ENCODE measurements at places on chromosomes 6 and 20. TPM values are rescaled to one million over a fixed set of nuclear protein-coding genes. Genes with fewer than 3 reads are reported as not detected.

The VGLL2 gene
- not detected for total RNA-seq

The GSTA2 gene
- not detected for total RNA-seq

The KIAA0408 gene
- not detected for total RNA-seq

GRCh38 chr6:130252527-130253237 lies 29.9 kb upstream of the SAMD3 start:
- no peak for DNase-seq

GRCh38 chr6:126030045-126030444 lies 43.7 kb downstream of the TRMT11 start:
- no peak for DNase-seq

The NCOA5 gene
- 15.8 TPM for total RNA-seq

GRCh38 chr6:53280207-53280606 lies 68.5 kb downstream of the ELOVL5 start:
- no peak for DNase-seq

DNA sequence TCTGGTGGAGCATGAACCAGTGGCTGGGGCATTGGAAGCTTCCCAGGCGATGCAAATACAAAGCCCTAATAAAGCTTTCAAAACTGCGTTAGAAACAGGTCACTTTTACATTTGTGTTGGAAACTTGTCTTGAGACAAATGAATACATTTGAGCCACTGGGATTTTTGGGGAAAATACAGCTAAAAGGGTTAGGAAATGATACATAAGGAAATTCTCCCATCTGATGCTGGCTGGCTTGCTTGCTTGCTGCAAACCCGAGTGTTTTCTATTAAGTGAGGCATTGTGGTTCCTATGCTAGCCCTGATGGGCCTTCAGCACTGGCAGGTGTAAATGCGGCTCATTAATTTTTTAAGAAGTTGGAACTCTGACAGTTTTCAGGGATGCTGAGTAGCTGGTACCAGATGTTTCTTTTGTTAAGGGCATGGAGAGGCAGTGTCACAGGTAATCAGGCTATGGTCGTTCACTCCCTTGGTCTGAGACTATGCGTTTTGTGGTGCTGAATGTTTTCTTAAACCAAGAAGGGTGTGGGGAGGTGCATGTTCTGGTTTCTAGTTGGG lies 35.2 kb downstream of the RREB1 start:
- no peak for DNase-seq

The ZBTB46 gene
- 0.20 TPM for total RNA-seq
